Stimulated activated naive CD4-positive, alpha-beta T cell (primary cell): ENCODE measurements at places on chromosomes 7 and 10.

DNA sequence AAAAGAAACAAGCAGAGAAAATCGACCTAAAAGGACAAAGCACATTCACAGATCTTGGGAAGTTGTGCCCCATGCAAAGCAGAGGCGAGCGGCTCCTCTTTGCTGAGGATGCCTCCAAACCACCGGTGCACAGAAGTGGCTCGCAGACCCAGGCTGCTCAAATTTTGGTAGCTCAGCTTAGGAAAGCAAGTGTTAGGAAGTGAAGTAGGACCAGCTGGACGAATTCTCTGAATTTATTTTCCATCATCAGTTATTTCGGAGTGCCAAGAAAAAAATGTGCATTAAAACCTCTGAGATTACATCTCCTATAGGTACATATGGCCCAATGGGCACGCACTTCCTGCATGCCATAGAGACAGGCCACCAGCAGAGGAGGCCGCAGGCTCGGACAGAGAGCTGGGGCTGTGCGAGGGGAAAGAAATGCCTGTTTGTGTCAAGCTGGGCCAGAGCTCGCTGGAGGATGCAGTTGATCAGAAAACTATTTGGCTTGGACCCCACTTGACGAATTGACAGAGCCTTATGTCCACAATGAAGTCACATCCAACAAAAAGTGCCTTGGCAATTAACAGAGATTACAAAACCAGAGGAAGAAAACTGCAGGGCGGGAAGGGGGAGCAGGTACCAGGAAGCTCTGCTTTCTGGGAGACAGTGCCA, 122.3 kb upstream of the LYZL2 start:
- DNase-seq: peak; percentile 25

DNA sequence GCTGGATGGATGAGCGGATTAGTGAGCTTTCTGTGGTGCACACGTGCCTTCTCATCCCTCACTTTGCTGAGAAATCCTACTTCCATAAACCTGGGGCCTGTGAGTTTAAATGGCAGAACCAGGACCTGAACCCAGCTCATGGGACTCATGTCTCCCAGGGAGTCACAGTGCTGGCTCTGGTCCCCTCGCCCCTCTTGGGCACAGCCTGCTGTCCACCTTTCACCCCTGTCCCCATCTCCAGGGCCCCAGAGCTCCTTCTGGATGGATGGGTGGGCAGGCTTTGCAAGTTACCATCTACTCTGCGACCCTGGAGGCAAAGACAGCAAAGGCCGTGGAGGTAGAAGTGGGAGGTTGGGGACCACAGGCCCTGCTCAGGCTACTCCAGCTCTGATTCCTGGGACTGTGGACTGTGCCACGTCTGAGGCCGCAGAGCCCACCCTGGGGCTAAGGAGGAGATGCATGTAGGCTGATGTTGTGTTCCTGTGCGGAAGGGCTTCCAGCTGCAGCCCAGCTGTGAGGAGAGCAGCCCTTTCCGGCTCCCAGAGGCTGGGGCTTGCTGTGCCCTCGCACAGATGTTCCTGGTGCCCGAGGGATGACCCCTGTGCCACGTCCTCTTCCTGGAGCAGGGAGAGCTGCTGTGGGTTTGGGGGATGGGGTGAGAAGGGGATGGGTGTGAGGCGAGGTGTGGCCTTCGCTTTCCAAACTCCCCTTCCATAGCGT, 40.3 kb downstream of the PRF1 start:
- no peak for DNase-seq

GRCh38 chr7:29202651-29203069, 8.1 kb downstream of the CHN2 start:
- no peak for DNase-seq

DNA sequence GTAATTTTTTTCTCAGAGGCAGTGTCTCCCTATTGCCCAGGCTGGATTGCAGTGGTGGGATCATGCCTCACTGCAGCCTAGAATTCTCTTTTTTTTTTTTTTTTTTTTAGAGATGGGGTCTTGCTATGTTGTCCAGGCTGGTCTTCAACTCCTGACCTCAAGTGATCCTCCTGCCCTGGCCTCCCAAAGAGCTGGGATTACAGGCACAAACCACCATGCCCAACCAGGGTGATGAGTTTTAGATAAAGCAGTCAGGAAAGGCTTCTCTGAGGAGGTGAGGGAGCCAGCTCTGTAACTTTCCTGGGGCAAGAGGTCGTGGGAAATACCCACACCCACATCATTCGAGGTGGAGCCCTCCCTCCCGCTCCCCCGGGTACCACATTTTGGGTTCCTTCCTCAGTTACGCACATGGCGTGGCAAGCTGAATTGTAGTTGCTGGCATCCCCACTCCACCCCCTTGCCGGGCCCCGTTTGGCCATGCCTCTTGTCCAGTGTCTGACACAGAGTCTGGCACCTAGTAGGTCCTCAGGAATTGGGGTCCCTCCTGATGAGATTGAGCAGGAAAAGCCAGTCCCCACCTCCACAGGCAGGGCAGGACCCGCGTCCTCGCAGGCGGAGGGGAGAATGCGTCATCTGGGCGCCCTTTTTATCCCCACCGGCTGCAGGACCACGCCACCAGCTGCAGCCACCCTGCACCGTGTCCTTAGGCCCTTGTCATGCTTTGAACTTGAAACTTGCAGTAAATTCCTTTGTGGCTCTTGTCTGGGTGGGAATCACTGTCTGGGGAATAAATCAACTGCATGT, 43.4 kb downstream of the CLIP2 start:
- no peak for DNase-seq

GRCh38 chr7:108226816-108227299, 96.7 kb upstream of the LAMB4 start:
- DNase-seq: no peak

DNA sequence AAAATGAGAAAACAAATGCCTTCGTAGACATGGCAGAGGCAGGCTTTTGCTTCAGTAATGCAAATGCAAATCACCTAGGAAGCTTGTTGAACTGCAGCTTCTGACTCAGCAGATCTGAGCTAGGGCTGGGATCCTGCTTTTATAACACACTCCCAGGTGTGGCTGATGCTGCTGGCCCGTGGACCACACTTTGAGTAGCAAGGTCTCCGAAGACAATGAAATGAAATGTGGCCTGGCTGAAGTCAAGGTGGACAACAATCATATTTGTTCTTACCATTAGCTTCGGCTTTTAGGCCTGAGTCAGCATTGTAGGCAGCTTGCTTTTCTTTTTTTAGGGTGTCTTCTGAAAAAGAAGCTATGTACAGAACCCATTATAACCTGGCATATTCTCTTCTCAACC, 26.3 kb downstream of the COL17A1 start:
- DNase-seq: no peak

GRCh38 chr7:40711706-40712105, 576.9 kb downstream of the SUGCT start:
- no peak for DNase-seq

- no peak for DNase-seq
Observed at GRCh38 chr10:27225011-27225590, 15.5 kb downstream of the ACBD5 start.

DNA sequence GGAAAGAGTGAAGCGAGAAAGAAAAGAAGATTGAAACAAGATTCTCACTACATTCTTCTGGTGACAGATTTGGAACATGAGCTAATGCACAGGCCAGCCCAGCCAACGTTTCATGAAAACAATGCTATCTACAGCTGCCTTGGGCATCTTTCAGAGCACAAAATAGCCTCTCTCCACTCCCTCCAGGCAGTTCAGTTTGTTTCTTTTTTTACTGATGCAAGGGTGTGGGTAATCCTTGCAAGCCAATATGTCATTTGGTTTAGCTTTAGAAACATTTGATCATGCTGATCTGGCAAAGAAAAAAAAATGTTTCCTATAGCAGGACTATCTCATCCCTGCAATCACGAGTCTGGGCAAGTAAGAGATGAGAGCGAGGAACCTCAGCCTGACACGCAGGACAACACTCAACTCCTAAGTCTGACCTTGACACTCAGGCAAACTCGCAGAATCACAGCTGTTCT, 35.9 kb downstream of the SVIL start:
- DNase-seq: no peak

DNA sequence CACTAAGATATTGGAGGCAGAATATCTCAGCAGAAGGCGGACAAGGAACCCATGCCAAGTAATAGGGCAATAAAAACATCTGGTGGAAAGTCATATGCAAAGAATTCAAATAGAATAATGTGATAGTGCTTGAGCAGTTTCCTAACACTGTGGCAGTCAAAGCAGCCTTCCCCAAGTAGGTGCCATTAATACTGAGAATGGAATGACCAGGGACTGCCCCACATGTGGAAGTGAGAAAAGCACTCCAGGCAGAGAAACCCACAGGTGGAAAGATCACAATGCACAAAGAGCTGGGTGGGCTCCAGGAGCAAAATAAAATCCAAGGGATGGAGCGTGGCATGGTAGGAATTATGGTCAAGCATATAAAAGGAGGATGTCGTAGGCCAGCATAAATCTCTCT, 64.4 kb upstream of the NME8 start:
- DNase-seq: no peak

GRCh38 chr10:17506390-17506789, 52.0 kb upstream of the ST8SIA6 start:
- no peak for DNase-seq

- peak; percentile 21 for DNase-seq
Observed at GRCh38 chr7:134513169-134513752, 14.1 kb upstream of the AKR1B10 start.

DNA sequence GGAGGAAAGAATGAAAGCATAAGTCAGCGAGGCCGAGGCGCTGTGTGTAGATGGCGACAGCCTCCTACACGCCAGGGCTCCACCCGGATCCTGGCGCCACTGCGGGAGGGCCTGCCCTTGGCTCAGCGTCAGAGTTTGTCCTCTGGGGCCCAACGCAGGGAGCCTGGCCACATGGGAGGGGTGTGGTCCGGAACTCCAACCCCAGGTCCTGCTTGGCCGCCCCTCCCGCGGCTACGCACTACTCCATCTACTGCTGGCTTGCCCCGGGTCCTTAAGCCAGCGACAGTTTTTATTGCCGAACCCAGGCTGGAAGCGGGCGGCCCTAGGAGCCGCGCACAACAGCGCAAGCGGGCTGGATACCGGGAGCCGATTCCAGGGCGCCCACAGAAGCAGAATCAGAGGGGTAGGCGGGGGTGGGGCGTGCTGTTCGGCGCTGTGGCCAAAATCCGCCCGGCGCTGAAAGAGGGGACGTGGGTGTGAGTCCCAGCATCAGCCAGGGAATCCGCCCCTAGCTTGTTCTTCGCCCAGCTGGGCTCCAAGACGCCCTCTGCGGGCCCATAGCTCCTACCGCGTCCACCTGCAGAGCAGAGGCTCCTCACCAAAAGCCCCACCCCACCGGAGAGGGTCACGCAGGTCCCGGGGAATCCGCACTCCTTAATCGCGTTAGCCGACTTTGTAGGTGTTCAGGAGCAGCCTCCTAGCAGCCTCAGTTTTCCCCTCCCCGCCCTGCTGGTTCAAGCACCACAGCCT, 4.5 kb downstream of the KAZALD1 start:
- peak; percentile 44 for DNase-seq

DNA sequence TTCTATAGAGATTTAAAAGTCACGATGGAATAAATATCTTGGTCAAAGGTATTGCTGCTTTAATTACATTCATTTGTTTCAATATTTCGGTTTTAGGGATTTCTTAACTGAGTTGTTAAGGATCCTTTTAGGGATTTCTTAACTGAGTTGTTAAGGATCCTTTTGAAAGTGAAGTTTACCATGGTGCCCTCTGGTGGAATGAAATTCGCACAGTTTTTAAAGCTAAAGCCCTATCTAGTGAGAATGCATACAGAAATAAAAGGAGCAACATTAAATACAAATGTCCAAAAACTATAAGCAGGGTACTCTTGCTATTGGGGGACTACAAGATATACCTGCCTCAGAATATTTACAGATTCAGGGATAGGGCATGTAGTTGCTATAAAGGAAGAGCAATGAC, 193.7 kb downstream of the RNLS start:
- no peak for DNase-seq

GRCh38 chr10:69093933-69094332, 6.0 kb downstream of the SRGN start:
- DNase-seq: no peak

- peak; percentile 7 for DNase-seq
Observed at GRCh38 chr7:158811461-158811860, 17.8 kb downstream of the ESYT2 start.

DNA sequence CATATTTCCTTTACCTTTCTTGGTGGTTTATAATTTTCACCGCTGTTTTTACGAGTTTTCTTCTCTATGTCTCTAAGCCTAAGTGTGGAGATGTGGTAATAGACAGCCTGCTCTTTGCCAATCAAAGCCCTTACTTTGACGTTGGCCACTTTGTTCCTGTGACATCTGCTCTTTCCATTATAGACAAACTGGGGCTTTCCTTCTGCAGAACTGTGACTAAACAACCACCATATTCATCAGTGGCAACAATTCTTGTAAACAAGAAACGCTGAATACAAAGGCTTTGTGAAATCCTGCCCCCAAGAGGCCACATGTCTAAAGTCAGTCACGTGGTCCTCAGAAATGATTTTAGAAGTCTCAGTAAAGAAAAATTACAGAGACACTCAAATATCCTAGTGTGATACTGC, 59.6 kb upstream of the CAPZA2 start:
- DNase-seq: no peak

GRCh38 chr7:132176719-132177118, 399.6 kb downstream of the PLXNA4 start:
- DNase-seq: no peak

GRCh38 chr7:137886281-137886680, 39.5 kb upstream of the DGKI start:
- no peak for DNase-seq

DNA sequence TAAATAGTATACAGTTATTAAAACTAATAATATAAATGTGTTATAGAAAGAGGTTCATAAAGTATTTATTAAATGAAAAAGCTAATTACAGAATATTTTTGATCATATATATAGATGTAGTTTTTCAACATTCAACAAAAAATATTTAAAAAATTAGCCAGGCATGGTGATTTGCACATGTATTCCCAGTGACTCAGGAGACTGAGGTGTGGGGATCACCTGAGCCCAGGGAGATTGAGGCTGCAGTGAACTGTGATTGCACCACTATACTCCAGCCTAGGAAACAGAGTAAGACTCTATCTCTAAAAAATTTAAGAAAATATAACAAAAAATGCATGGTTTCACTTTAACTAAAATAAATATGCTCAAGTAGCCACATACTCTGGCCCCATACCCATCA, 118.0 kb upstream of the SEMA3C start:
- DNase-seq: no peak

- DNase-seq: no peak
Observed at GRCh38 chr7:97471491-97471890, 260.4 kb upstream of the TAC1 start.

- DNase-seq: no peak
Observed at GRCh38 chr10:78781251-78781913, 287.4 kb upstream of the ZMIZ1 start.

DNA sequence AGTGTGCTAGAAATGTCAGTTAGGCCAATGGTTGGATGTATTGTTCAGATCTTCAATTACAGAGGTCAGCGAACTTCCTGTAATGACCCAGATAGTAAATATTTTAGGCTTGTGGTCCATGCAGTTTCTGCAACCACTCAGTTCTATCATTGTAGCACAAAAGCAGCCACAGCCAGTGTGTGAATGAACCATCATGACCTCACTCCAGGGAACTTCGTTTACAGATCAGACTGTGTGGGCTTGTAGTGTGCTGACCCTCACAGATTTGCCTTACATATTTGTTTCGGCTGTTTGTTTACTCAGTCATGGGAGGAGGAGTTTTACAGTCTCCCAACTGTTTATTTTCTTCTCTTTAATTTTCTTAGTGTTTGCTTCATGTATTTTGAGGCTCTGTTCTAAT, 55.4 kb downstream of the LANCL2 start:
- DNase-seq: no peak

GRCh38 chr10:131580076-131580652, 268.6 kb upstream of the TCERG1L start:
- no peak for DNase-seq
